Ascending aorta (tissue), 2 donors: ENCODE measurements at places on chromosomes 7 and 10.

DNA sequence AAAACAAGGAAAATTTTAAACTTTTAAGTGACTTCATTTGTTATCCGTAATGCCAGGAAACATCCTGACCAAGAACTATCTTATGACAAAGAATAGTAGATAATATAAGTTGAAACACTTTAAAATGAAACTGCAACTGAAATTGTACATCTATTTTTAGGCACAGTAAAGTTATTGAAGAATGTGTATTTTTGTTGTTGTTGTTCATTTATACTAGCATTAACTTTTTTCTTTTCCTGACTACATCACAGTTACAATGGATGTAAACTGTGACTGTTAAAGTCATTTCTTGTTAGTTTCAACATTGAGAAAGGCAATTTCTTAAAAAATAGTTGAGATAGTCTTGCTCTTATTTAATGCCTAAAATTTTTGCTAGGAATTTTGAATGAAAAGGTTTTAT, 2.6 kb downstream of the CPED1 start:
- DNase-seq: no peak

DNA sequence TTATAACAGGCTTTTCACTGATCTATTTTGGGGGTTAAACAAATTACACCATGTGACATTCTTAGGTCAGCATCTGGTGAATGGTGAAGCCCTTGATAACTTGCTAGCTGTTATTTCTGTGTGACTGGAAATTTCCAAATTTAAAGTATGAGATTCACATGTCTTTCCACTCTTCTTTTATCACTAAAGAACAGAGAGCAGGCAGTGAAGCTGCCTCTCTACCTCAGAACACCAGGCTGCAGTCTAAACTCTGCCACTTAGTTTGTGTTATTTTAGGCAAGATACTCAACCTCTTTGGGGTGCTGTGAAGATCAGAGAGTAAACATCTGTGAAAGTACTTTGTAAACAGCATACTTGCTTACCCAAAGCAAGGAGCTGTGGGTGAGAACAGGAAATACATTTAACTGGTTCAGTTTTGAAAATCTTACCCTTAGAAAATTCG, 15.5 kb upstream of the SP4 start:
- DNase-seq: no peak

DNA sequence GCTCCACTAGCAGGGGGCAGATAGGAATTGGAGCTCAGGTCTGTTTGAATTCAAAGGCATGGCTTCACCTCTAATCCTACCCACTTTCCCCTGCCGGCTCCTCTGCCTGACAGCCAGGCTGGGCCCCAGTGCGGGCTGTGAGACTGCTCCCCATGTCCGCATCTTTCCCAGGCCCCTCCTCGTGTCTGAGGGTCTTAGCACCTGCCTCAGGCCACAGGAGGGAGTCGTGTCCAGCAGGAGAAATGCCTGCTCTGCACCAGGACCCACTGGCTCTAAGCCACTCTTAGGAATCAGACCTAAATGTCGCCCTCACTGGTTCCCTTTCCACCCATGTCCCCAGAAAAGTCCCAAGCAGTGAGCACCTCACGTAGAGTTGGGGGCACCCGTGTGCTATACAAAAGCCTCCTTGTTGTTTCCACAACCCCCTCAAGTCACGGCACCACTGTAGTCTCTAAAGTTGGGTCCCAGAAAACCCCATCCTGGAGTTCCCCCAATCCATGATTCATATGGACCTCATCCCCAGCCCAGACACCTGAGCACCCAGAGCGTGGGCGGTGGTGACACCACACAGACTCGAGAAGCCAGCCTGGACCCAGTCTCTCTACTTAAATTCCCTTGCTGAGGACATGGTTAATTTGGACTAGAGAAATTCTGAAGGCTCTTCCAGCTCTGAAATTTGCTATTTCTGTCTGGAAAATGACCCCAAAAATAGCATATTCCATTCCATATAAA, 466.4 kb upstream of the ZMIZ1 start:
- DNase-seq: no peak

DNA sequence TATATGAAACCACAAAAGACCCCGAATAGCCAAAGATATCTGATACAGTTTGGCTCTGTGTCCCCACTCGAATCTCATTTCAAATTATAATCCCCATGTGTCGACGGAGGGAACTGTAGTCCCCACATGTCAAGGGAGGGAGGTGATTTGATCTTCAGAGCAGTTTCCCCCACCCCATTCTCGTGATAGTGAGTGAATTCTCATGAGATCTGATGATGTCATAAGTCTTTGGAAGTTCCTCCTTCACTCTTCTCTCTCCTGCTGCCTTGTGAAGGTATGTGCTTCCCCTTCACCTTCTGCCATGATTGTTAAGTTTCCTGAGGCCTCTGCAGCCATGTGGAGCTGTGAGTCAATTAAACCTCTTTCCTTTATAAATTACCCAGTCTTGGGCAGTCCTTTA, 13.0 kb downstream of the ELAPOR2 start:
- no peak for DNase-seq

- no peak for DNase-seq
Measured at GRCh38 chr10:77919713-77920108, 6.8 kb downstream of the DLG5 start.

DNA sequence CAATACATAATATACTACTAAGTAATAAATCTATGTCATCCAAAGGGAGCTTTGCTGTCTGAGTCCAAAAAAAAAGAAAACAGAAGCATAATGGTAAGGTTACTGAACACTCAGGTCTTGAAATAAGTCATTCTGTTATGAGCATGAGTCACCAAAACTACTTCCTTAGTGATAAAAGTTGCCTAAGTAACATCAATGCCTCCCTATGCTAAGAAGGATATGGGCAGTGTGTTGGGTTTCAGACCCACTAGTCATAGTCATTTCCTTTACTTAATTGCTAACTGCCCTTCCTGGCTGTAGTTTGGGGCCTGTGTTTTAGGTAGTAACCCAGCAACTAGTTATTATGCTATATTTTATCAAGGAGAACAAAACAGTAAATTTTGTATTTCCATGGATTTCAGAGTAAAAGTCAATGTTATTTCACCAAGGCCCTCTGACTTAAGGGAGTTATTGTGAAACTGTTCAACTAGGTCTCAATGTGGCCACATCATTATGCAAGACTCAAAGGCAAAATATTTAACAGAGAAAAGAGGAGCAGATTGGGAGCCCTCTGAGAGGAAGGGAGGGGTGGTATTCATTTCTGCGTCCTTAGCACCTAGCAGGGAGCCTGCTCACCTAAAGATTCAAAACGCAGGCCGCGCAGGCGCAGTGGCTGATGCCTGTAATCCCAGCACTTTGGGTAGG, 11.7 kb upstream of the VIM start:
- DNase-seq: peak; percentile 32
